ENCODE measurements at places on chromosomes 2 and 18.

GRCh38 chr18:38497266-38497665 is 931.7 kb upstream of the CELF4 start:
- DNase-seq = no peak

- DNase-seq = peak; percentile 73
These were observed 1.4 kb upstream of the LAPTM4A start for GRCh38 chr2:20052861-20053281.

DNA sequence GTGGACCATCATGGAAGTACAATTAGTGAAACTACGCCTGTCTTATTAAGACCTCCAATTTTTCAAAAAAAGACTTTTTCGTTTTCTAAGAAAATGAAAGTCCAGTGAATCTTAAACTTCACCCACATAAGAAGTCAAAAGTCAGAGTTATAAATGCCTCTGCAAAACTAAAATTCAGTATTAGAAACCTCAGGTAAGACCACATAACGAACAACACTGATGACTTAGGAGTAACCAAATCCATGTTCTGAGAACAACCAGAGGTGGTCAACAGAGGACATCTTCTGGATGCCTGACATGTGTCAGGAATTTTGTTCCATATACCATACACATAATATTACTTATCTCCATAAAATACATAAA is 62.4 kb downstream of the RPL31 start:
- no peak for DNase-seq

DNA sequence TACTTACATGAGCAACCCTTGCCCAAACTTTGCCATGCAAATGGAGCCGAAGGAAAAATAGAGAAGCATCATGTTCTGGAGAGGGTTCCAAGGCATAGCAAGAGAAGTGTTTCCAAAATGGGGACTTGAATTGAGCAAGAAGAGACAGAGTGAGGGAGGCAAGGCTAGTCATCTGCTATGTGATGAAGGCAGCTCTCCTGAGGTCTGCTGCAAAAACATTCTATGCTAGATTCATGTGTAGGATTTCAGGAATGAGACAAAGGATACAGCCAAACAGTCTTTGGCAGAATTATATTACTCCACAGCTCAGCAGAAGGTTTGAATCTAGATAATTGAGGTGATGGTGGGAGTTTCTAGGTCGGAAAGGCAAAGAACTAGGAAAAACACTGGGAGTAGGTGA is 24.1 kb upstream of the MRPL19 start:
- no peak for DNase-seq

GRCh38 chr2:205701509-205701908 is 19.2 kb downstream of the NRP2 start:
- DNase-seq = peak; percentile 65

- DNase-seq = no peak
These were observed 1.9 kb downstream of the MSTN start for GRCh38 chr2:190060626-190061025.

GRCh38 chr18:34801774-34802173 is 91.7 kb downstream of the DTNA start:
- peak; percentile 2 for DNase-seq

DNA sequence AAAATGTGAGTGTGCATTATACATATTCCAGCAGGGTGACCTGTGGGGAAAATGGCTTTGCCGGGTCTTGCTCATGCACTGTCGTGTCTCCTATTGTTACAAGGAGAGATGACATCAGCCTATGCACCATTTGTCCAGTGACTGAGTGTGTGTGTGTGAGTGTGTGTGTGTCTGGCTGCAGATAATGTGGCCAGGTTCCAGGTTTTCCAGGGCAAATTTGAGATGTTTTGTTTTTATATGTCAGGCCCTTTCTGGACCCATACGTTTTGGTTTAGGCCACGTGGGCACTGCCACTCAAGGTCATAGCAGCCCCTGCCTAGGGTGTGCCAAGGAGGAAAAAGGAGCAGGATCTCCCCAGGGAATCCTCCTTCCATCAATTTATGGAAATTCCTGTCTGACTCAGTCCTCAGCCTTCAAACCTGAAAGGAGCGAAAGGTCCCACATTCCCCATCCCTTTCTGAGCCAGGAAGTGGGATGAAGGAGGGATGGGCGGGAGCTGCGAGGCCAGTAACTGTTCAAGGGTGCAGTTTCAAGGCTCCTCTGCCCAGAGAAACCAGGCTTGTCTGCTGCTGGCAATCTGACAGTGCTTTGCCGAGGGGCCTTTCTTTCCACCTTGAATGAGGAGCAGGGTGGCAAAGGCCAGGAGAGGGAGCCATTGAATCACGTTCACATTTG is 93.0 kb upstream of the SMAD2 start:
- peak; percentile 76 for DNase-seq

- no peak for DNase-seq
These were observed 90.4 kb downstream of the TNS1 start for GRCh38 chr2:217912098-217913024.

All from PC-3 (cell line).